Thoracic aorta (tissue), 2 donors: ENCODE measurements at places on chromosomes 12 and 14.

- no peak for DNase-seq
Observed at GRCh38 chr12:57738661-57739237, at the start of gene AGAP2. Gene AGAP2, minus strand, starts transcription at chr12:57738742. Its CDS starts 496 bp downstream, at chr12:57738246.

DNA sequence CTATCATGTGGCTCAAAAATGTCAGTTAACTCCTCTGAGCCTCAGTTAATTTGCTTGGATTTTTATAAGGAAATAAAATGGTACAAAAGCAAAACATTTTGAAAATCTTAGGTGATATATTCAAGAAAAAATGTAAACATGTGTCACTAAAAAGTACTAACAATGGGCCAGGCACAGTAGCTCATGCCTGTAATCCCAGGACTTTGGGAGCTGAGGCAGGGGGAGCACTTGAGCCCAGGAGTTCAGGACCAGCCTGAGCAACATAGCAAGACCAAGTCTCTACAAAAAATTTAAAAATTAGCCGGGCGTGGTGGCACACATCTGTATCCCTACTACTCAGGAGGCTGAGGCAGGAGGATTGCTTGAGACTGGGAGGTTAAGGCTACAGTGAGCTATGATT lies 25.7 kb downstream of the AQP6 start:
- no peak for DNase-seq

DNA sequence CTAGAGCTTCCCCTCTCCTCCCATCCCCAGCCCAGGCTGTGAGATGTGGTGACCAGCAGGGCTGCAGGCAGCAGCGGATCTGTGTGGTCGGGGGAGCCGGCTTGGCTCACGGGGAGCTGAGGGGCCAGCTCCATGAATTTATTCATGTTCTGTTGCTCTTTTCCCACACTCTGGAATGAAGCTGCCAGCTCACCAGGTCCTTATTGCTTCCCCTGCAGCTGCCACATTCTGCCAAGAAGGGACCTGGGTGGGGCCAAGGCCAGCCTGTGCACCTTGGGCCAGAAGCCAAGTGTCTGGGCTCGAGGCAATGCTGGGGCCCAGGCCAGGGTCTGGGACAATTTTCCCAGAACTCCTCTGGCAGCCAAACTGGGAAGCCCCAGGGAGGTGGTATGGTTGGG lies 2.5 kb upstream of the C1QL4 start:
- DNase-seq = no peak

GRCh38 chr12:123494124-123494851 lies 36.3 kb downstream of the SNRNP35 start:
- DNase-seq = no peak

DNA sequence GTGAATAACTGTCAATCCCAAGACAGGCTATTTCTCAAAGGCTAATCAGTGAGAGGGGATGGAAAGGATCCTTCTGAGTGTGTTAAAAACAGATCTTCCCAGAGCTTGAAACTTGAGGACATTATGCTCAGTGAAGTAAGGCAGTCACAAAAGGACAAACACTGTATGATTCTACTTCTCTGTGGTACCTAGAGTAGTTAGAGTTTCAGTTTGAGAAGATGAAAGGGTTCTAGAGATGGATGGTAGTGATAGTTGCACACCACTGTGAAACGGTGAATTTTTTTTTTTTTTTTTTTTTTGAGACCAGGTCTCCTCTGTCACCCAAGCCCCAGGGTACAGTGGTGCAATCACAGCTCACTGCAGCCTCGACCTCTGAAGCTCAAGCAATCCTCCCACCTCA lies 133.8 kb downstream of the SAMD4A start:
- DNase-seq = no peak

DNA sequence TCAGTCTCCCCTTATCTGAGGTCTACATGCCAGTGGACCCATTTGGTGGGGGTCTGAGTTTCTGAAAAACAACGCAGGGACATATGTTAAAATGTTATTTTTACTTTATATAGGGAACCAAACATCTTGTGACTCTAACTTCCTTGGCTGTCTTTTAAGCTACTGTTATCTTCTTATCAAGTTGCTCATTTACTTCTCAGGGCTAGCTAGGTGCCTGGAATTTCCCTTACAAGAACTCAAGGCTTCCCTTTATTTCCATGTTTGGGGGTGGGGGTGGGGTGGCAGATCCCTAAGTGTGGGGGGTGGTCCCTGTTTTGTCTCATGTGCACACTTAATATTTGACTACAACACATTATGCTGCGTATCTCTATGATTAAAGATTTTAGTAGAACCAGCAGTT lies 31.6 kb downstream of the PPP1R36 start:
- no peak for DNase-seq

- DNase-seq = no peak
Observed at GRCh38 chr14:99479160-99479905, 1.3 kb downstream of the SETD3 start.

DNA sequence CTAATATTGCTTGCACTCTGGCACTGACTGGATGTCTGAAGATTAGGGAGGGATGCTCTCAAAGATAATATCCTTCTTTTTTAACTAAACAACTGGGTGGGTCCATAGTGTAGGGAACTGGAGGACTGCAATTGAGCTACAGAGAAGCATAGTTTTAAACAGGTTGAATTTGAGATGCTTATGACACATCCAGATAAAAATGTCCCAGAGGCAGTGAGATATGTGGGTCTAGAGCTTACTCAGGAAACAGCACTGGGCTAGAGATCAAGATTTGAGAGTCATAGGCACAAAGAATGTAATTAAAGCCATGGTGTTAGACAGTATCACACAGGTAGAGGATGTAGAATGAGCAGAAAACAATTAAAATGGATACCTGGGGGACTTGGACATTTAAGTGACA lies 198.4 kb downstream of the NELL2 start:
- DNase-seq = no peak

DNA sequence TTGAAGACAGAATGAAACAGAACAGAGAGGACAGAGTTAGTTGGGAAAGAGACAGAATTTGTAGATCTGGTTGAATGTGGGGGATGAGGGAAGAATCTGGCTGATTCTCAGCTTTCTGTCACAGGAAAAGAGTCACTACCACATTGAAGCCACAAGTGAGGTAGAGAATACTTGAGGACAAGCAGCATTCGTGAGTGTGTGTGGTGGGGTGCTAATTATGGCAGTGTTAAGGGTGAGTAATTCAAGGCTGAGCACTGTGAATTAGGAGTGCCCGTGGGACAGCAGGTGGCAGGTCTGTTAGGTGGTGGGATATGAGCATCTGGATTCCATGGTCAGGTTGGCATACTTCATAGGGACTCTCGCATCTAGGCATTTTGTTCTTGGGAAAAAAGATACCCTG lies 347.4 kb upstream of the PRICKLE1 start:
- no peak for DNase-seq

- DNase-seq = no peak
Observed at GRCh38 chr12:8057306-8057705, 8.9 kb downstream of the C3AR1 start.

- DNase-seq = no peak
Observed at GRCh38 chr14:67581643-67582042, 18.4 kb downstream of the PIGH start.

DNA sequence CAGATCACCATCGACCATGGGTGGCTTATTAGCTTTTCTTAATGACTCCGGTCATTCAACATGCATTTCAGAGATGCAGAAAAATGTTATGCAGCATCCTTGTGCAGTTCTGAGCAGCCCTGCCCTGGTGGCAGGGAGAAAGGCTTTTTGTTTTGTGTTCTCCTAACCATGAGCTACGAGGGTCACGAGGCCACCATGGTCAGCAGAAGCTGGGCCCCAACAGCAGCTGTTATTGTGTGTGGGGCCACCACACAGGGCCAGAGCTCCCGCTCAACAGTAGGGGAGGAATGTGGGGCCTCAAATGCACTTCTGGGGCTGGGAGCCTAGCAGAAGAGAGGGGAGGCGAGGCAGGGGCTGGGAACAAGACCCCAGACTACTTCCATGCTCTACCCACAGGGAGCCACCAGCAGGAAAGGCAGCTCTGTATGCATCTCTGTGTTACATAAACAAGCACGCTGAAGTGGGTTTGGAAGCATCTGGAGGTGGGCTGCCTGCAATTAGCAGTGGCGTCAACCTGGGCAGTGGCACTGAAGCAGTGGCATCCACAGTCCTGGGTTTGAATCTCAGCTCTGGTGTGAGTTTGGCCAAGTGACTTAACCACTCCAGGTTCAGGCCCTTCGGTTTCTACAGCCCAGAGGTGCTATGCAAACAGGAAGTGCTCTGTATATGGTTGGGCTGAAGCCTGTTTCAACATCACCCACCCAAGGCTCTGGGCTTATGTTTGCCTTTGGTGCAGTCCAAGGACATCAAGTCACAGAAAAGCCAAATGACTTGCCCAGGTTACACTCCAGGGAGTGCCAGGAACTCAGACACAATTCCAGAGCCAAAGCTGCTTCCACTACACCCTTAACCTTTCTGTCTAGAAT lies 16.3 kb downstream of the GLTP start:
- DNase-seq = no peak

DNA sequence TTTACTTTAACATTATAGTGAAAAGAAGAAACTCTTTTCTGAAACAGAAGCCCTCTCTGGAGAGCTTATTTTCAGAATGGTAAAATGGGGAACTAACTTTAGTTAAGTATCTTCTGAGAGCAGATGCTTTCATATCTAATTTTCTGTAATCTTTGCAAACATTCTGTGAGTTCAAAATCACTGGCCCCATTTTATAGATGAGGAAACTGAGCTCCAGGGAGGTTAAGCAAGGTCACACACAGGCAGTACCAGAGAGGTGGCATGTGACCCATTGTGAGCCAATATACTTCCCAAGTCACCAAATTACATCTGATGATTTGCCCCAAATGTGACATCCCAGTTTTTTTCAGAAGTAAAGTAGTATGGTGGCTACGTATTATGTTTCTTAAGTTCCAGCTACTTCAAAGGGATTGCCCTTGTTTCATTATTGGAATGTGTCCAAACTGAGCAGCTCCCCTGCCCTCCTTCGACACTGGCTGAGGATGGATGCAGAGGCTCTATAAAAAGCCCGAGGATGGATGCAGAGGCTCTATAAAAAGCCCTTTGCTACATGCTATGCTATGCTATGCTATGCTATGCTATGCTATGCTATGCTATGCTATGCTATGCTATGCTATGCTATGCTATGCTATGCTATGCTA lies 36.2 kb upstream of the NUDT4 start:
- DNase-seq = no peak

GRCh38 chr12:1605129-1606020 lies 11.0 kb upstream of the FBXL14 start:
- no peak for DNase-seq

GRCh38 chr14:87623616-87624015 lies 369.4 kb downstream of the GALC start:
- DNase-seq = no peak

- DNase-seq = no peak
Observed at GRCh38 chr12:125132698-125133400, 67.6 kb downstream of the AACS start.

GRCh38 chr14:98144964-98145363 lies 1127.0 kb downstream of the BCL11B start:
- no peak for DNase-seq
